Endothelial cell (in vitro differentiated cells): ENCODE measurements at places on chromosomes 12 and 14.
A peak's percentile ranks its signal among the peaks of the same experiment; 100 is the strongest.

GRCh38 chr14:83969998-83970397 lies 1559.9 kb upstream of the FLRT2 start:
- H3K27ac ChIP-seq = no peak overlapping the region
- no peak for DNase-seq
- no peaks in the 10 kb centered on the region for H3K4me1 ChIP-seq
- no peaks in the 10 kb centered on the region for H3K36me3 ChIP-seq

DNA sequence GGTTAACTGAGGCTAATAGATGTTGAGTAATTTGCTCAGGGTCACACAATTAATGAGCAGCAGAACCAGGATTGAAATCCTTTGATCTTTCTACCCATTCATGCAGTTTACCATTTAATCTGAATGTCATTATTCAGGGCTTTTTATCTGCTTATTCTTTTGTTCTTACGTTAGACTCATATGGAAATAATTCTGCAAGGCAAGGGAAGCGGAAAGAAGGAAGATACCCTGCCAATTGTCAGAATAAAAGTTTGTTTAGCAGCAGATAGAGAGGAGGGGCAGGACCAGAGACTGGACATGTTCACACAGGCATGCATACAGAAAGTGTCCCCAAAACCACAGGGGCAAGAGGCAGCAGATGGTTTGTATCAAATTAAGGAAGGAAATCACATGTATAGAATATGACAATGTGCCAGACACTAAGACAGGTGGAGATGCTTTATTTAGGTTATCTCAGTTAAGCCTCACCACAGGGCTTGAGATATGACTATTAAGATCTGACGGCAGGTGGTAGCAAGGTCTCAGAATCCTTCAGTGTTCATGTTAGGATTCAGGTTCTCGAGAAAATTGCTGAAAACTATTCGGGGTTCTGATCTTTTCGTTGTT lies 29.8 kb downstream of the BRMS1L start:
- DNase-seq = no peak

- H3K4me1 ChIP-seq = no peaks in the 10 kb centered on the region
- no peak overlapping the region for H3K27ac ChIP-seq
- no peaks in the 10 kb centered on the region for H3K27me3 ChIP-seq
- no peak for DNase-seq
- no peaks in the 10 kb centered on the region for H3K36me3 ChIP-seq
These were observed 89.1 kb downstream of the LRRK2 start for GRCh38 chr12:40313928-40314327.

DNA sequence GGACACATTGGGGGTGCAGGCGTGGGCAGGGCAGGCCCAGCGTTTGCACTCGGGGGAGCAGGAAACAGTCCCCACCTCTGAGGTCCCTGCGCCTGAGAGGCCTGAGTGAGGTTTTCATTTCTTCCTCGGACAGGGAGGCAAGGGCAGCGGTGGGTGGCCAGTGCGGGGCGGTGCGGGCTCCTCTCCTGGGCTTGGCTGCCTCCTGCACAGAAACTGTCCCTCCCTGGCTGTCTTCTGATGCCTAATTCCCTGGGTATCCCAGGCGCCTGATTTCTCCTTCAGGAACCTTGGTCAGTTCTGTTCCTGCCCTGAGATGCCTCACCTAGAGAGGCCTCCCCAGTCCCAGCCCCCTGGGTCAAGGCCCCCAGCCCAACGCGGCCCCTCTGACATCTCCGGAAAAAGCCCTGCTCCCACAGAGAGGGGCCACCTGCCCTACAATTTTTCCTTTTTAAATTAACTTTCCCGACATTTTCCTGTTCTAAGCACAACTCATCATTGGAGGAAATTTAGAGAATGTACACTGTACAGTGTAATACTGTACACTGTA lies 260.3 kb downstream of the ADGRD1 start:
- H3K4me1 ChIP-seq = peaks cover 22% of the 10 kb centered on the region
- H3K4me3 ChIP-seq = no peak overlapping the region
- no peak for DNase-seq
- H3K27ac ChIP-seq = no peak overlapping the region
- no peaks in the 10 kb centered on the region for H3K36me3 ChIP-seq
- H3K27me3 ChIP-seq = peaks cover 4% of the 10 kb centered on the region

DNA sequence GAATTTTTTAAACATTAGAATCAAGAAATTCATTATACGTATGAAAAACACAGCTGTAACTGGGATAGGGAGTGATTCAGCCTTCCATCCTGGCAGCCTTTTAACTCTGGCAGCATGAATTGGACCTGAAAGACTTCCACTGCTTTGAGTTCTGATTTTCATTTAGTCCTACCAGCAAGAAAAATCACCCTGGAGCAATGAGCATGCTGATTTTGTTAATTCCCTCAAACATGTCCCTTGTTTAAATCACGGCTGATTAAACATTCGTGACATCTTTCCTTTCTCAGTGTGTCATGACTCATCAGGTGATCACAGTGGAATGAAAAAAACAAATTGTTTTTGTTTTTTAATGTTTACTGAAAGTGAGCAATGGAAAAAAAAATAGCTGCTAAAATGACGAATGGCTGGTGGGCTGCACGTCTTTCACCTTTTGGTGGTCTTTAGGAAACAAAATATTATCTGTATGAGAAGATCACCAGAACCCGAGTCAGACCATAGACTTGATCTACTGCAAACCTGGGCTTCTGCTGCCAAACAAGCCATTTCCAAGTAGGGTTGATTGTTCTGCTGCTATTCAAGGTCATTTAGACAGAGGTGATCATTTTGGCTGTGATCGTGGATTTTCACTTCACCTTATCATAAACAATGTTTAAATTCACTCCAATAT lies 67.0 kb upstream of the CAND1 start:
- no peaks in the 10 kb centered on the region for H3K4me1 ChIP-seq
- DNase-seq = no peak
- no peak overlapping the region for H3K4me3 ChIP-seq
- no peaks in the 10 kb centered on the region for H3K27me3 ChIP-seq

DNA sequence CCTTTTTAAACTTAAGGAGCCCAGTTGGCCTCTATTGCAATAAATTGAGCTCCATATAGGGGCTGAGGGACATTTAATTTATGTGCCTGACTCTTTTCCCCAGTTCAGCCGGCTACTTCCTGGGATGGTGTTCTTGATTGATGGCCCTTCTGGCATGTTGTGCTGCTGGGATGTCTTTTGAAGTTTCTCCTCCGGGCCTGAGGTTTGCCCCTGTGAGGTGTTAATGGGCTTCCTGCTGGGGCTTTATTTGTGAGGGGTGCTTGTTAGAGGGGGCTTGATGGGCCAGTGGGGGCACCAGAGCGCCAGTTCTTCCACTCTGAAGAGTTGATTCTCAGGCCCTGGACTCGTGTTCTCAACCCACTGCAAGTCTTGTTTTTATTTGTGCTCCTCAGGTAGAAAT lies 69.6 kb downstream of the CHST11 start:
- no peak for DNase-seq
- H3K27ac ChIP-seq = no peak overlapping the region
- peaks cover 4% of the 10 kb centered on the region for H3K27me3 ChIP-seq
- peaks cover 3% of the 10 kb centered on the region for H3K36me3 ChIP-seq
- H3K4me1 ChIP-seq = peaks cover 25% of the 10 kb centered on the region
- H3K4me3 ChIP-seq = no peak overlapping the region

DNA sequence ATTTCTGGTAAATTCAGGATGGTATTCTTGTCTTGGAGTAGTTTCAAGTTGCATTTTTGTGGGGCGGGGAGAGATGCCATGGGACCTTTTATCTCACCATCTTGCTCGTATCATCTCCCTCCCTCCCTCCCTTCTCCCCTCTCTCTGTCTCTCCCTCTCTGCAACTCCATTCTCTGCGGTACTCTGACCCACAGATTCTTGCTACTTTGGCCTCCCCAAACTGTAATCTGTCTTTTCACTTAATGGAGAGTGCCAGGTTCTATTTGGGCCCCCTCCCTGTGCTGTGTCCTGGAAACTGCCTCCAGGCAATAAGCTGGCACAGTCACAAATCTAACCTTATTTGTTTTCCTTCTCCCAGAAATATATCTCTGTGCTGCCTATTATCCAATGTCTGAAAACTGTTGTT lies 175.2 kb downstream of the PAWR start:
- peaks cover 1% of the 10 kb centered on the region for H3K27me3 ChIP-seq
- no peaks in the 10 kb centered on the region for H3K36me3 ChIP-seq
- DNase-seq = no peak
- no peak overlapping the region for H3K4me3 ChIP-seq
- H3K27ac ChIP-seq = peak overlapping the region; percentile 48
- peaks cover 14% of the 10 kb centered on the region for H3K4me1 ChIP-seq
